ENCODE measurements at places on chromosomes 1 and 21. TPM values are rescaled to one million over a fixed set of nuclear protein-coding genes. Genes with fewer than 3 reads are reported as not detected.

GRCh38 chr1:47405697-47406096, 10.4 kb upstream of the FOXE3 start:
- DNase-seq: no peak

DNA sequence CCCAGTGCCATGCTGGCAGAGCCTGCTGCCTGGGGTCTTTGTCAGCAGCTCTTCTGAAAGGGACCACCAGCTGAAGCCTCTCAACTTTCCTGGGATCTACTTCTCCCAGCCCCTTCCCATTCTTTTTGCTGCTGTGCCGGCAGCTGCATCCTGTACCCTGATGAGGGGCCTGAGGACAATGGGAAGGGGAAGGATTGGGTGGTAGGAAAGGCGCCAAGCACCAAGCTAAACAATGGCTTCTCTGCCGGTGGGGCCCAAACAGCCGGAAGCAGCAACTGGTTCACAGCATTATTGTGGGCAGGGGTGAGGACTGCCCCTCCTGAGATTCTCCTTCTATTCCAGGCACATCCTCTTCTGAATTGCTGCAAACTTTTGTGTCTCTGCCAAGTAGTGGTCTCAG, 5.0 kb upstream of the EFCAB14 start:
- no peak for DNase-seq

NCMAP gene
- total RNA-seq: 0.05 TPM

DNA sequence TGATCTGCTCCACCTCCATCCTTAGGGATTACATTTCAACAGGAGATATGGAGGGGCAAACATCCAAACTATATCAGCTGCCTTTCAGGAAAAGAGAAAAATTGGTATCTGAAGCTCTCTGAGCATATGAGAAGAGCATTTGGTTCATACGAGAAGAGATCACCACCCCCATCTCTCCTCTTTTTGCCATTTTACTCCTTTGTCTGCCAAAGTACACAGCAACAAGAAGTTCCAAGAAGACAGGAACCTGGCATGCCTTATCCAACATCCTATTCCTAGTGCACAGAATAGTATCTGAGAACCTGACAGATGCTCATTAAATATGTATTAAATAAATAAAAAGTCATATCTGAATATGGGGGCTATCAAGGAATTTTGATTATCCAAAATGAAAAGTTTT, 142.5 kb upstream of the PKN2 start:
- DNase-seq: no peak

- no peak for DNase-seq
Observed at GRCh38 chr1:54220004-54220811, 20.2 kb downstream of the MRPL37 start.

GRCh38 chr1:184803180-184803492, 48.5 kb upstream of the EDEM3 start:
- DNase-seq: no peak

GJA4 gene
- total RNA-seq: not detected

DNA sequence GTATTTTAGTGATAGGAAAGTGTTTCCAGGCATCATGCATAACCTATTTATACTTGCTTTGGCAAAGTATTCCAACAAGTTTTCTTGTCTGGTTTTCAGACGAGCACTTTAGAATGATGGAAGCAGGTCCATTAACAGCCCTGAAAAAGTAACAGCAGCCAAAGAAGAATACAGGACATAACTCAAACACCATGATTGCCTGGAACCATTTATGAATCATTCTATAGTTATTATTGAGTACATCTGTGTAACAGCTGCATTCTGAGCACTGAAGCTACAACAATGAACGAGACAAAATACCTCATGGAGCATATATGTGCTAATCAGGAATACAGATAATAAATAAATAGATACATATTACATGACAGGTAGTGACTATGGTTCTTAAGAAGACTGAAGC, 12.6 kb downstream of the IL10RB start:
- DNase-seq: no peak

TMIGD3 gene
- not detected for total RNA-seq

RAVER2 gene
- total RNA-seq: 0.70 TPM

GRCh38 chr1:16926491-16927073, 4.9 kb downstream of the CROCC start:
- no peak for DNase-seq

OVAAL gene
- not detected for total RNA-seq

Data from activated CD8-positive, alpha-beta T cell treated with anti-CD3 and anti-CD28 coated beads, Interleukin-2, amount 10 ng/mL, durations not matched to agents 7 days and 5 days (primary cell).